ENCODE measurements at places on chromosomes 6 and 20. TPM values are rescaled to one million over a fixed set of nuclear protein-coding genes. Genes with fewer than 3 reads are reported as not detected.

The KCNQ5 gene
- total RNA-seq, result 0.38 TPM

The RAB44 gene
- not detected for total RNA-seq

The WFDC10B gene
- total RNA-seq, result not detected

- peaks cover 28% of the 10 kb centered on the region for H3K4me1 ChIP-seq
- no peaks in the 10 kb centered on the region for H3K36me3 ChIP-seq
- H3K27me3 ChIP-seq, result no peaks in the 10 kb centered on the region
- H3K27ac ChIP-seq, result no peak overlapping the region
- DNase-seq, result no peak
Measured at GRCh38 chr6:30776390-30777154, 32.2 kb upstream of the IER3 start.

DNA sequence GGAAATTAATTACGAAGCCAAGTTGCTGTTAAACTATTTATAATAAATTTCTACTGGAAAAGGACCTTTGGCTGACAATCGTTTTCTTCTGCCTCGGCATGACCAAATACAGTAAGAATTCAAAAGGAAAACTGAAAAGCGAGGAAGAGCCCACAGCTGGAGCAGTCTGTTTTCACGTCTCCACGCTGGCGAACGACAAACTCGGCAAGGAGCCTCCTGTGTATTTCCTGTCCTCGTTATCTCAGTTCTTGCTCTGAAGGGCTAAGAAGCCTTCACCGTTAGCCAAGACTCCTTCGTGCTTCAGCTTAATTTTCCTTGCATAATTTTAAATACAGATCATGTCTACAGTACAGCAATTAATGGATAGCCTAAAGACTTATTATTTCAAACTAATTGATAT is 214.3 kb upstream of the PLCB4 start:
- no peaks in the 10 kb centered on the region for H3K36me3 ChIP-seq
- DNase-seq, result no peak
- no peaks in the 10 kb centered on the region for H3K27me3 ChIP-seq
- no peak overlapping the region for H3K27ac ChIP-seq

The SLC17A2 gene
- total RNA-seq, result not detected

The DUSP15 gene
- 3.4 TPM for total RNA-seq

- no peaks in the 10 kb centered on the region for H3K36me3 ChIP-seq
- no peak overlapping the region for H3K4me3 ChIP-seq
- peaks cover 14% of the 10 kb centered on the region for H3K4me1 ChIP-seq
- no peaks in the 10 kb centered on the region for H3K27me3 ChIP-seq
- DNase-seq, result no peak
Measured at GRCh38 chr6:145699462-145699861, 35.9 kb downstream of the EPM2A start.

- H3K27ac ChIP-seq, result no peak overlapping the region
- no peaks in the 10 kb centered on the region for H3K27me3 ChIP-seq
- peaks cover 7% of the 10 kb centered on the region for H3K4me1 ChIP-seq
- no peak for DNase-seq
Measured at GRCh38 chr6:107690643-107691061, 133.5 kb downstream of the SCML4 start.

- no peaks in the 10 kb centered on the region for H3K36me3 ChIP-seq
- no peak overlapping the region for H3K27ac ChIP-seq
- H3K27me3 ChIP-seq, result no peaks in the 10 kb centered on the region
- no peaks in the 10 kb centered on the region for H3K4me1 ChIP-seq
- no peak overlapping the region for H3K4me3 ChIP-seq
Measured at GRCh38 chr6:150118203-150118602, 24.6 kb upstream of the PPP1R14C start.

The OR2H1 gene
- not detected for total RNA-seq

The HRH3 gene
- total RNA-seq, result not detected

GRCh38 chr6:89386917-89387491 is 25.1 kb downstream of the RRAGD start:
- peaks cover 6% of the 10 kb centered on the region for H3K4me1 ChIP-seq
- peaks cover 5% of the 10 kb centered on the region for H3K27me3 ChIP-seq
- DNase-seq, result no peak
- H3K27ac ChIP-seq, result no peak overlapping the region
- H3K4me3 ChIP-seq, result no peak overlapping the region

DNA sequence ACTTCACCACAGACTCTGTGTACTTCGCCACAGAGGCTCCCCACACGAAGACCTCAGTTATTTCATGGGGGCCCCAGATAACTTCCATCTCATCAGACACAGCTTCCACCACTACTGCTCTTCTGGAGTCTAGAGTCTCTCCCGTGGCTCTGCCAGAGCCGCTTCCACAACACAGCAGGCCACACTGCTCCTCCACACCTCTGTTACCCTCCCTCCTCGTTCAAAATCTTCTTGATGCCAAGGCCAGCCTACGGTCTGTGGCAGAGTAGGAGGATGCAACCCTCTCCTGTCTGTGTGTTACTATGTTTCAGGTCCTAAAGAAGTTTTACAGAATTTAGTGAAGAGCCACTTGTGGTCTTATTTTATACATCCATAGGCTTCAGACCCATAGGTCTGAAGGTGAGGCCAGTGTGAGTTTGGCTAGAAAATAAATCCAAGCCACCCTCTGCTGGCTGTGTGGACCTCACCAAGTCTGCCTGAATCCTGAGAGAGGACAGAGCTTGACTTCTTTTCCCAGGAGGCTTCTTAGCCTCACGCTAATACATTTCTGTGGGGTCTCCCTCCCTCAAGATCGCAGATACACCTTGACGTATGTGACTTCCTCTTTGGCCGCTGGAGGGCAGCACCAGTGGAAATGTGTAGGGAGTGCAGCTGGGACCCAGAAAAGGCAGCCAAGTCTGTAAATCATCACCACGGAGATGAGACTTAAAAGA is 197.7 kb downstream of the FAXC start:
- no peaks in the 10 kb centered on the region for H3K4me1 ChIP-seq
- no peak overlapping the region for H3K4me3 ChIP-seq
- peaks cover 16% of the 10 kb centered on the region for H3K27me3 ChIP-seq
- H3K27ac ChIP-seq, result no peak overlapping the region
- peak; percentile 26 for DNase-seq
- H3K36me3 ChIP-seq, result no peaks in the 10 kb centered on the region

DNA sequence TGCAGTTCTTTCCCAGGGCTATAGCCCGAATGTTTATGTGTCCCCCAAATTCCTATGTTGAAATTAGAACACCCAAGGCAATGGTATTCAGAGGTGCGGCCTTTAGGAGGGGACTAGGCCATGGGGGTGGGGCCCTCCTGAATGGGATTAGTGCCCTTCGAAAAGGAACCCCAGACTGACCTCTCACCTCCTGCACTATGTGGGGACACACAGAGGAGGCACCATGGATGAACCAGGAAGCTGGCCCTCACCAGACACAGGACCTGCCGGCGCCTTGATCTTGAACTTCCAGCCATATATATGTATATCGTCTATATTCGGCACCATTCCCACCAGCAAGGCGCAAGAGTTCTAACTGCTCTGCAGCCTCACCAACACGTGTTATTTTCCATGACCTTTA is 101.5 kb upstream of the BHLHE23 start:
- H3K27ac ChIP-seq, result no peak overlapping the region
- DNase-seq, result no peak
- no peak overlapping the region for H3K4me3 ChIP-seq
- no peaks in the 10 kb centered on the region for H3K4me1 ChIP-seq

The ZNF311 gene
- total RNA-seq, result not detected
